ENCODE measurements at places on chromosomes 1 and 21.

- no peak for DNase-seq
These were observed 204.3 kb upstream of the RAB4A start for GRCh38 chr1:229066591-229066990.

- DNase-seq, result no peak
These were observed 48.0 kb downstream of the TOR3A start for GRCh38 chr1:179129702-179130473.

DNA sequence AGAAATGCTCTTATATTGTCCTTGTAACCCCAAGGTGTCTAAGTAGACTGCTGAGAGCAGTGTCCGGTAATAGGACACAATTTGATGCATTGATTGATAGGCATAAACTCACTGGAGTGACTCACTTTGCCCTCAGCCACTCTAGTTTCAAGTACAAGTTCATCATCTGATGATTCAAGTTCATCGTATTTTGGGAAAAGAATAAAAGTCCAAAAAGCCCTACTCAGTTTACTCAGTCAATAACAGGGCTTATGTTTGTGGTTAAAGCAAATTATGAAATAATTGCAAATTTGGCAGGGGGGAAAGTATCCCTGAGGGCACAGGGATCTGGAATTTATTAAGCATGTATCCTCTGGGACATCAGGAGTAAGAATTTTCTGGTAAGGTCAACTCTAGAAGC, 7.6 kb upstream of the ATF3 start:
- no peak for DNase-seq

DNA sequence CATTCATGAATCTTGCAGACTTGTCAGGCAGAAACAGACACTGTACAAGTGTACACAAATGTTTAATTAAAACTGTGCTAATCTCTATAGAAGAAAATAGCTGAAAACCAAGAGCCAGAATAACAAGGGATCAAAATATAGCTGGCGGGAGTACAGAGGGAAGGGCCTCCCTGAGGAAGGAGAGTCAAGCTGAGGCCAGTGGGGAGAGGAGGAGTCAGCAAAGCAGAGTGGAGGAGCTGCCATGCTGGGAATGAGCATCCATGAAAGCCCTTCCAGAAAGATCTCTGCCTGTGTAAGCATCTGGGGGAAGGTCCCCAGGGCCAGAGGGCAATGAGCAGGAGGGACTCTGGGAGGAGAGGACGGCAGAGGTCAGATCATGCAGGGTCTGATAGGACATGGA, 15.1 kb downstream of the SLAMF8 start:
- DNase-seq, result no peak
